T-helper 1 cell (primary cell): ENCODE measurements at places on chromosomes 11 and 22.
A peak's percentile ranks its signal among the peaks of the same experiment; 100 is the strongest.

DNA sequence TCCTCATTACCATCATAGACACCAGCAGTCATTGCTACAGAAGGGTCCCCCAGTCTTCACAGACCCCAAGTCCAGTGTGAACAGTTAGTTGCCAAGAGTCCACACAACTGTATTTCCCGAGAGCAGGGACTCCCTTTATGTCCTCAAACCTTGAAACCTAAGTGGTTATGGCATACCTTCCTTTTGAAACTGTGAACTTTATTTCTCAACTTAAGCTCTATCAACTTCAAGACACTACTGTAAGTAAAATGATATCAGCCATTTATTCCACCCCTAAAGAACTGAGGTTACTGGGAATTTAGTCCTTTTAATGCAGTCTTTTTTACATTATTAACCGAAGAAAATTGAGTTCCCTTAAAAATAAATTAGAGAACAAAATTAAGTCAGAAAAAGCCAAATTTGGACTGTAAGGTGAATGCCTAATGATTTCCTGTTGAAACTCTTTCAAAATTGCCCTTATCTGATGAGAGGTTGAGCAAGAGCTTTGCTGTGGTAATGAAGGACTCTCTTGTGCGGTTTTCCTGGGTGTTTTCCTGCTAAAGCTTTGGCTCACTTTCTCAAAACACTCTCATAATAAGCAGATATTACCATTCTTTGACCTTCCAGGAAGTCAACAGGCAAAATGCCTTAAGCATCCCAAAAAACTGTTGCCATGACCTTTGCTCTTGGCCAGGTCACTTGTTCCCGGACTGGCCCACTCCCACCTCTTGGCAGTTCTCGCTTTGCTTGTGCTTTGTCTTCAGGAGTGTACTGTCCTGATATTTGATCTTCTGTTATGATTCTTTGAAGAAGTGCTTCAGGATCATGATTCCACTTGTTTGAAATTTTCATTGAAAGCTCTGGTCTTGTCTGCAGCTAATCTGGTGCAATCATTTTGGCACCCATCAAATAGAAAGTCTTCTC is 765.4 kb upstream of the ANO3 start:
- no peak for DNase-seq

DNA sequence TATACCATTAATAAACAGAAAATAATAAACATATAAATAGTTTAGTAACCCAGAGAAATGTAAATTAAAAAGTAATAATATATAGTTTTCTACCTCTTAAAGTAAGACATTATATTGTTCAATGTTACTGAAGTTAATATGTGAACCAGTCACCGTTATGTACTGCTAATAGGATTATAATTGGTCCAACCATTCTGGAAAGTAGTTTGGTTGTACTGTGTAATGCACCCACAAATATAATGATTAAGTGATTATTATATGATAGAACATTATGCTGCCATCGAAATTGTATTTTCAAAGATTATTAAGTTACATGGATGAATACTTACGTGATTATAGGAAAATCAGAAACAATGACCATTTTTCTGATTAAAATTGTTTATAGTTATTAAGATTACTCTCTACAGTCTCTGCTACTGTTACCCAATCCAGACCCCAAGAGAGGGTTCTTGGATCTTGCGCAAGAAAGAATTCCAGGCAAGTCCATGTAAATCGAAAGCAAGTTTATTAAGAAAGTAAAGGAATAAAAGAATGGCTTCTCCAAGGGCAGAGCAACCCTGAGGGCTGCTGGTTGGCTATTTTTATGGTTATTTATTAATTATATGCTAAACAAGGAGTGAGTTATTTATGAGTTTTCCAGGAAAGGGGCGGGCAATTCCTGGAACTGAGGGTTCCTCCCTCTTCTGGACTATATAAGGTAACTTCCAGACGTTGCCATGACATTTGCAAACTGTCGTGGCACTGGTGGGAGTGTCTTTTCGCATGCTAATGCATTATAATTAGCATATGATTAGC is 50.1 kb downstream of the ACER3 start:
- no peak for DNase-seq

DNA sequence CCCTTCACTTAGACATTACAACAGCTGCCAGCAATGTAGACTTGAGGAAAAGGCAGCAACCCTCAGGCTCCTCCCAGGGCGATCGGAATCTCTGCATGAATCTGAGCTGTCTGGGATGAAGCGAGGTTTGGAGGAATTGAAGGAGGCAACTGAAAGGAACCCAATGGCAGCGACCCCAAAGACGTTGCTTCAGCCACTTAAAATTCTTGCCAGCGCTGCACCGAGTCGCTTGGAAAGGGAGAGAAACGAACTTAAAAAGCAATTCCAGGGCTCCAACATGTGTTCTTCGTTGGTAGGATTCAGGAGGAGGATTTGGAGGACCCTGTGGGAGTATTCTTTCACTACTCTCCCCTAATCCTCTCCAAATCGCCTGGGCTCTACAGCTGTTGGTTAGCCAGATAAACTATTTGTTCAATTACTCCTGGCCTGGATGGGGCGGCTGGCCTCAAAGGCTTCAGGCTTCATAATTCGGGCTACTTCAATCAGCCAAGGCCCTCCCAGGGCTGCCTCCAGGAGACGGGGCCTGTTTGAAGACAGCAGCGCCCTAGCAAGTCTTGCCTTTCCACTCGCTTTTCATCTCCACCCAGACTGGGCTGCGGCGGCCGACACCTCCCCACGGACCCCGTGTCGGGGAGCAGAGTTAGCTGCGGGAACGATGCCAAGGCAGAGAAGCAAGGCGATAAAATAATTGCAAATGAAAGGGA is 72.4 kb upstream of the TMEM45B start:
- no peak for DNase-seq

GRCh38 chr22:37314315-37315074 is 32.2 kb downstream of the CYTH4 start:
- DNase-seq, result peak; percentile 17

GRCh38 chr11:60315871-60316270 is 11.2 kb upstream of the MS4A6E start:
- no peak for DNase-seq
